ENCODE measurements at places on chromosomes 1 and 21. TPM values are rescaled to one million over a fixed set of nuclear protein-coding genes. Genes with fewer than 3 reads are reported as not detected.
A peak's percentile ranks its signal among the peaks of the same experiment; 100 is the strongest.

The MMEL1 gene
- total RNA-seq = not detected

GRCh38 chr1:158121604-158122254, 59.0 kb upstream of the CD1D start:
- no peak overlapping the region for H3K4me3 ChIP-seq
- H3K4me1 ChIP-seq = peaks cover 63% of the 10 kb centered on the region
- H3K27ac ChIP-seq = no peak overlapping the region
- peak; percentile 75 for DNase-seq
- H3K27me3 ChIP-seq = no peaks in the 10 kb centered on the region

The NOC2L gene
- 150 TPM for total RNA-seq

DNA sequence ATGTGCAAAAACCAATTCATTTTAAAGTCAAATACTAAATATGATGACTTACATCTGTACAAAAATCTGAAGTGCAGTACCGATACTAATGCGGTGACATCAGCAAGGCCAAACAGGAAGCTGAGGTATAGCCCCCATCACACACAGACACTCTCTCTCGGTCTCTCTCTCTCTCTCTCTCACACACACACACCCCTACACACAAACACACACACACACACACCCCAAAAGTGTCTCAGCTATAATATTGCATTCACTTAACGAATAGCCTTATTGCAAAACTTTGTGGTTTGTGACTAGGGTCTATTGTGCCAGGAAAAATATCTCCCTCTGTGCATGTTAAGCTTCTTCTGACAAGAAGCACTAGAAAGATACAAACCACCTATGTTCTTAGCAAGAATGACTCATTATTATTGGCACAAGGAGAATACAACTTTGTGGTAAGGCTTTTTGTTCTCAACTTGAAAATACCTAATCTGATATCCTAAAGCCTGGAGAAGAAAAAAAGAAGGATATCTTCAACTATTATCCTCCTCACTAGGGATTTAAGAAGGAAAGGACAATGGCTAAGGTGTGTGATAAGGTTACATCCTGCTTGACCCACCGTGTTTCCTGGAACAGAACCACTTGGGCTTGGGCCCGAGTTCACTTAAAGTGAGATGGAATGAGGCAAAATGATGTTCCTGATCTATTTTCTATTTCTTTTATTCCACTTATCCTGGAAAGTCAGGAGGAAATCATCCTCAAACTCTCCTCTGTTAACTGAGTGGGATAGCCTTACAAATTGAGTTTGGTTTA, 107.1 kb downstream of the NIBAN1 start:
- no peak overlapping the region for H3K4me3 ChIP-seq
- H3K36me3 ChIP-seq = no peaks in the 10 kb centered on the region
- no peak for DNase-seq
- peaks cover 8% of the 10 kb centered on the region for H3K4me1 ChIP-seq
- H3K27me3 ChIP-seq = no peaks in the 10 kb centered on the region
- no peak overlapping the region for H3K27ac ChIP-seq

GRCh38 chr1:183218971-183219615, 33.0 kb downstream of the LAMC2 start:
- peaks cover 26% of the 10 kb centered on the region for H3K4me1 ChIP-seq
- no peaks in the 10 kb centered on the region for H3K36me3 ChIP-seq
- no peak overlapping the region for H3K27ac ChIP-seq
- DNase-seq = no peak
- H3K27me3 ChIP-seq = no peaks in the 10 kb centered on the region

GRCh38 chr21:27649323-27649722, 682.4 kb upstream of the ADAMTS5 start:
- no peak overlapping the region for H3K27ac ChIP-seq
- DNase-seq = no peak
- no peaks in the 10 kb centered on the region for H3K4me1 ChIP-seq
- H3K36me3 ChIP-seq = peaks cover 6% of the 10 kb centered on the region
- H3K27me3 ChIP-seq = no peaks in the 10 kb centered on the region
- no peak overlapping the region for H3K4me3 ChIP-seq

The ATAD3B gene
- 48.5 TPM for total RNA-seq

The FPGT gene
- total RNA-seq = 3.9 TPM

- no peak overlapping the region for H3K27ac ChIP-seq
- H3K4me3 ChIP-seq = no peak overlapping the region
- no peak for DNase-seq
These were observed 72.2 kb upstream of the C1orf87 start for GRCh38 chr1:60145771-60146170.

GRCh38 chr1:33367485-33368405, 46.8 kb upstream of the A3GALT2 start:
- peaks cover 35% of the 10 kb centered on the region for H3K4me1 ChIP-seq
- H3K36me3 ChIP-seq = no peaks in the 10 kb centered on the region
- no peak overlapping the region for H3K4me3 ChIP-seq
- H3K27me3 ChIP-seq = peaks cover 20% of the 10 kb centered on the region
- DNase-seq = peak; percentile 93

DNA sequence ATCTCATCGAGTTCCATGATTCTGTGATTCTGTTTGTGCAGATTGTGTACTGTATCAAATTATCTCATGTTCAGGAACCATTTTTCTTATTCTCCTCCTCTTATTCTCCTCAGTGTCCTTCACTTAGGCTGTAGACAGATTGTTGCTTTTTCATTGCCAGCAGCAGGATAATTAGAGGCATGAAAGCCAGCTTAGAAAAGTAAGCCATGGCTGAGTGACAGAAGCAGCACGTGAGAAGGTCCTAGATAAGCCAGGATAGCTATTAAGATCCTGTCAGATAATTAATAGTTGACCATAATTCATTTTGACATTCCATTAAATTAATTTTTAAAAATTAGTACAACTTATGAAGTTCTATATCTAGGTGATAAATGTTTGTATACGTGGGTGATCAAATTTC, 60.8 kb upstream of the PRKACB start:
- H3K27ac ChIP-seq = no peak overlapping the region
- no peaks in the 10 kb centered on the region for H3K36me3 ChIP-seq
- no peak overlapping the region for H3K4me3 ChIP-seq
- DNase-seq = no peak

DNA sequence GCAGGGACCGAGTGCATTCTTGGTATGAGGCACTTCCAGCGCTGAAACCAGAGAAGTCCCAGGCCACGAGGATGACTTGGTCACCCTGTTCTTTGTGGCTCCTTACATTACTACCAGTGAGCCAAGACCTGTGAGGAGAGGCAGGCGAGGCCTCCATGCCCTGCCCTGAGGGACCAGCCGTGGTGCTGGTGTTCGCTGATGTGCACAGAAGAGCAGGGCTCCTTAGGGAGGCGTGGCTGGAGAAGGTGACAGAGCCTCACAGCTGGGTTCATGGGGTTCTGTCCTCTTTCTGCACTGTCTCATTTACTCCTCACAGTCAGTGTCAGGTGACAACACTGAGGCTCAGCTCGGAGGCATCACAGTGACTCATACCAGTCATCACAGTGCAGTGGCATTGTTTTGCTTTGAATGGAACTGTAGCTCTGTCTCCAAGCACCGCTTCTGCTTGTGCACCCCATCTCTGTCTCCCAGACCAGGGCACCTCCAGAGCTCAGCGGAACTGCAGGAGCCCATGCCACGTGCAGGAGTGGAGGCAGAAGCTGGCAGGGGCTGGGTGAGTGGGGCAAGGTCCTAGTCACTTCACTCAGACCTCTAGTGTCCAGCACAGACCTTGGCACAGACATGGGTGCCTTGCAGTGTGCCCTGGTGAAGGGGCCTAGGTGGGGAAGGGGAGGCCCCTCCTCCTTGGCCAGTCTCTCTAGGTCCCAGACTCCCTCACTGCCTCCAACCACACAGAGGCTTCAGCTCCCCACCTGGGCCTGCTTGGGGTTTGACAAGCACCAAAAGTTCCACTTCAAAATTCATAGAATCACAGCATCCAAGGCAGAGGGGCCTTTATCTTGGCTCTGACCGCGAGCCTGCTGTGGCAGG, 310.9 kb downstream of the MATN1 start:
- peaks cover 9% of the 10 kb centered on the region for H3K4me1 ChIP-seq
- no peaks in the 10 kb centered on the region for H3K36me3 ChIP-seq
- H3K4me3 ChIP-seq = no peak overlapping the region
- no peaks in the 10 kb centered on the region for H3K27me3 ChIP-seq

The RAB25 gene
- 82.5 TPM for total RNA-seq

The TENT5C gene
- 1.1 TPM for total RNA-seq

The ZYG11B gene
- 19.2 TPM for total RNA-seq

DNA sequence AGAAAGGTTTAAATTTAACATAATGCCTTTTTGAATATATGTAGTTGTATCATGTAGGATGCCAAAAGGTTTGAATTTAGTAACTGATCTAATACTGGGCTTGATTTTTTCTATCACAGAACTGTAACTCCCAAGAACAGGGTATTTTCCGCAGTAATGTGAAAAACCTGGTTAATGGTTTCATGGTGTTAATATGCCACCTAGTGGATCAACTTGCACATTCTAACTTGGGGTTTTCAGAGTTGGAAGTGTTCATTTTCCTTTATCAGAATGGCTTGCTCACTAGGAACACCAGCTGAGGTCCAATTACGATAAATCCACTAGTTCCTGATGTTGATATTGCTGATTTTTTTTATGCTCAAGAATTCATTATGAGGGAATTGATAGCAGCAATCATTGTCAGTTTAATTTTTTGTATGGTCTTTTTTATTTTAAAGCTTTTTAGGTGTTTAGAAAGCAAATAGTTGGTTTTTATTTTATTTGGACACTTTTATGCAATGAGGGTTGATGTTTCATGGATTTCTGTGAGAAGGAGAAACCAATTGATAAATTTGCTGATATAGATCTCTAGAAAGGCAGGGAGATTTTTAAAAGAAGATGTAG, 157.2 kb downstream of the PLA2G4A start:
- no peaks in the 10 kb centered on the region for H3K36me3 ChIP-seq
- no peak overlapping the region for H3K4me3 ChIP-seq
- H3K4me1 ChIP-seq = peaks cover 18% of the 10 kb centered on the region
- H3K27ac ChIP-seq = no peak overlapping the region

- H3K4me1 ChIP-seq = no peaks in the 10 kb centered on the region
- no peak overlapping the region for H3K27ac ChIP-seq
- peaks cover 54% of the 10 kb centered on the region for H3K36me3 ChIP-seq
- no peak overlapping the region for H3K4me3 ChIP-seq
- no peak for DNase-seq
These were observed 22.3 kb downstream of the CEP104 start for GRCh38 chr1:3834701-3835100.

DNA sequence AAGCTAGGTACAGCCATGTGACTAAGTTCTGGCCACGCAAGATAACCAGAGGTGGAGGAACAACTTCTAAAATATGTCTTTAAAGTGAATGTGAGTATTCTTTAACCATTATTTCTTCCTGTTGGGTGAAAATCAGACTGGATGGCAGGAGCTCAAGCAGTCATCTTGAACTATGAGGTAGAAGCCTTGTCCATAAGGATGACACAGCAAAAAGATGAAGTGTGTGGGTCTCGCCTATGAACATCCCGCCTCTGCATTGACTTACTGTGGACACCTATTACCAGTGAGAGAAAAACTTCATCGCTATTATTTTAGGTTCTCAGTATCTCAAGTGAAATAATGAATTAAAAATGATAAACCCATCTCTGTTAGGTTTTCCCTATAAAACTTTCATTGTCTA, 365.3 kb downstream of the USH2A start:
- no peak for DNase-seq
- no peak overlapping the region for H3K27ac ChIP-seq
- H3K4me1 ChIP-seq = peaks cover 22% of the 10 kb centered on the region
- no peak overlapping the region for H3K4me3 ChIP-seq
- no peaks in the 10 kb centered on the region for H3K36me3 ChIP-seq
- no peaks in the 10 kb centered on the region for H3K27me3 ChIP-seq

- no peaks in the 10 kb centered on the region for H3K4me1 ChIP-seq
- H3K4me3 ChIP-seq = no peak overlapping the region
- no peaks in the 10 kb centered on the region for H3K27me3 ChIP-seq
- no peak for DNase-seq
- H3K36me3 ChIP-seq = 0 out of 2 replicates have a peak, but pooled peaks cover 2% of the 10 kb centered on the region
- H3K27ac ChIP-seq = no peak overlapping the region
These were observed 69.8 kb downstream of the ITGB3BP start for GRCh38 chr1:63453232-63453631.

DNA sequence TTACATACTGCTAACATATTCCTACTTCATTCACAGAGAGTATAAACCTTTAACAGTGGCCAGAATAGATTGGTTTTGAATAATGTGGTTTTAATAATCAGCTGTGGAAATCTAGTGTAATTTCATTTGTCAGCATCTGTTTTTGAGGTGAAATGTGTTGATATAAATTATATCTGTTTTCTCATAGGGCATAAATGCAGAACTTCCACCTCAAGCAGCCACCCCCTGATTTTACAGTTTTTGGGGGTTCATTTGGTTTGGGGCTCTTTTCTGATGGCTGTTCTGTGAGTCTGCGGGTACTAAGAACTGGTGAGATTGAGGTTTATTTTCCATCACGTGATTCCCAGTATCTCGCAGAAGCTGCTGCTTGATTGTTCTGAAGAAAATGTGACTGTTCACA, 23.2 kb downstream of the EDARADD start:
- H3K27ac ChIP-seq = no peak overlapping the region
- 0 out of 2 replicates have a peak, but pooled peaks cover 4% of the 10 kb centered on the region for H3K36me3 ChIP-seq
- no peak for DNase-seq
- H3K4me1 ChIP-seq = peaks cover 17% of the 10 kb centered on the region
- H3K27me3 ChIP-seq = no peaks in the 10 kb centered on the region
- H3K4me3 ChIP-seq = no peak overlapping the region

- peaks cover 20% of the 10 kb centered on the region for H3K4me1 ChIP-seq
- H3K4me3 ChIP-seq = no peak overlapping the region
- no peaks in the 10 kb centered on the region for H3K27me3 ChIP-seq
- no peak overlapping the region for H3K27ac ChIP-seq
These were observed 53.0 kb upstream of the ARTN start for GRCh38 chr1:43880604-43881003.

The FMOD gene
- total RNA-seq = 0.05 TPM

- no peak for DNase-seq
- H3K4me1 ChIP-seq = peaks cover 10% of the 10 kb centered on the region
- H3K27me3 ChIP-seq = peaks cover 3% of the 10 kb centered on the region
- H3K27ac ChIP-seq = no peak overlapping the region
These were observed 303.4 kb downstream of the KIF26B start for GRCh38 chr1:245458234-245458633.

The CITED4 gene
- total RNA-seq = 22.3 TPM

DNA sequence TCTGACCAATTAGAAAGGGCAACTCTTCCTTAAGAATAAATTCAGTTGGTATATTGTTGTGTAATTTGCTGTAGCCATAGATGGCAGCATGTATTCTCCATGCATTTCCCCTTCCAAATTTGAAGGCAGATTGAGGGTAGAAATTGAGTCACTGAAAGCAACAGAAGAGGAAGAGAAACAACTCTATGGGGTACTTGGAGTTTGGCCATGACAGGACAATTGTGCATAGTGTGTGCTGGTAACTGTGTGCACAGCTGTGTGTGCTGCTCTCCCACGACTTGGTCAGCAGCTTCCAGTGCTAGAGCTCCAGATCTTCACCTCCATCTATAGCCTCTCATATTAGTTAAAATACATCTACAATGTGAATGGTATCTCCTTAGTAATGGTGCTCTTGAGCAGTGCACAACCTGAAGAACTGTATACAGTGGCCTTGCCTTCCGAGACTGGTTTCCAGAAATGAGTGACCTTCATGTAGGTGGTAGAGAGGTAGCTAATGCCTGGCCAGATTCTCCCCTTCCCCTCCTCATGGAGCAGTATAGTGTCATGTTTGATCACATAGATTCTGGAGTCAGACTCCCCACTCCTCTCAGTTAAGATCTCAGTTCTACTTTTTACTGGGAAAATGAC, 882 bp upstream of the FCAMR start:
- H3K4me1 ChIP-seq = no peaks in the 10 kb centered on the region
- H3K27ac ChIP-seq = no peak overlapping the region
- H3K27me3 ChIP-seq = peaks cover 3% of the 10 kb centered on the region
- H3K36me3 ChIP-seq = no peaks in the 10 kb centered on the region
